ENCODE measurements at places on chromosomes 13 and 19.

DNA sequence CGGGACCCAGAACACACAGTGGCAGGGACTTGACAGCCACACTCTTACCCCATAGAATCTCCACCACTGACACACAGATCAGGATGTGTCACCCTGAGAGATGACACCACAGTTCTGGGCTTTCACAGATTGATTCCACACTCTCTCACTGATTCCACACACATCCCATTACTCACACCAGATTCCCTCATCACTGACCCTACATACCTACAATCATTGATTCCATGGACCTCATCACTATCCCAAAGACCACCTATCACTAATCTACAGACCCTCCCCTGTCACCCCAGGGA lies 57.6 kb upstream of the ZNF527 start:
- no peak for DNase-seq

- no peak for DNase-seq
Measured at GRCh38 chr19:7444042-7444441, 44.8 kb downstream of the PEX11G start.

DNA sequence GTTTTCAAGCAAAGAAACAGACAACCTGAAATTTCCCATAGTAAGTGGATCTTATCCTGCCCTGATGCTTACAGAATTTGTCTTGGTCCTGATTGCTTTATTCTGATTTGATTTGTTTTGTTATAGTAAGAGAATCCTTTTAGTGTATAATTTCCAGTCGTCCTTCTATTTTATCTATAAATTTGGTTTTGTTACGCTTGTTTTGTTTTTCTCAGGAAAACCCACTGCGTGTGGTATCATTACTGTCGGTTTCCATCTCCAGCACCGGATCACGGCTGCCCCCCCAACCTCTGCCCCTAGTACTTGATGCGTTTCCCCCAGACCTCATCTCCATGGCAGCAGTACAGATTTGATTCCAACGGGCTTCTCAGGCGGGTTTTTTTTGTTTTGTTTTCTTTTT lies 58.0 kb upstream of the PDCD5 start:
- no peak for DNase-seq

- DNase-seq: peak; percentile 12
Measured at GRCh38 chr13:81577601-81578195, 1236.8 kb upstream of the SPRY2 start.

DNA sequence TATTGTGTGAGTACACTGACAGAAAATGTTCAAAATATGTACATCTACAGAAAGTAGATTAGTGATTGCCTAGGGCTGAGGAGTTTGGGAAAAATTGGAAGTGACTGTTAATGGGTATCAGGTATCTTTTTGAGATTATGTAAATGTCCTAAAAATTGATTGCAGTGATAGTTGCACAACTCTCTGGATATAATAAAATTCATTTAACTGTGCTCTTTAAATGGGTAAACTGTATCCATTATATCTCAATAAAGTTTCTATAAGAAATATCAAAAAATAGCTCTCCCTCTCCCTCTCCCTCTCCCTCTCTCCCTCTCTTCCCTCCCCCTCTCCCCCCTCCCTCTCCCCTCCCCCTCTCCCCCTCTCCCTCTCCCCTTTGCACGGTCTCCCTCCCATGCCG lies 9.4 kb upstream of the ZNF227 start:
- DNase-seq: no peak

- peak; percentile 47 for DNase-seq
Measured at GRCh38 chr19:42606660-42607351, 12.1 kb upstream of the CEACAM8 start.

- DNase-seq: no peak
Measured at GRCh38 chr19:1758959-1759903, 5.9 kb downstream of the ONECUT3 start.

GRCh38 chr13:79500829-79501228 lies 19.9 kb downstream of the NDFIP2 start:
- no peak for DNase-seq

GRCh38 chr19:30864391-30865215 lies 484.6 kb downstream of the TSHZ3 start:
- DNase-seq: no peak

GRCh38 chr13:21616880-21617279 lies 12.9 kb upstream of the MICU2 start:
- DNase-seq: no peak

- peak; percentile 57 for DNase-seq
Measured at GRCh38 chr13:45086484-45086883, 33.8 kb upstream of the GTF2F2 start.

DNA sequence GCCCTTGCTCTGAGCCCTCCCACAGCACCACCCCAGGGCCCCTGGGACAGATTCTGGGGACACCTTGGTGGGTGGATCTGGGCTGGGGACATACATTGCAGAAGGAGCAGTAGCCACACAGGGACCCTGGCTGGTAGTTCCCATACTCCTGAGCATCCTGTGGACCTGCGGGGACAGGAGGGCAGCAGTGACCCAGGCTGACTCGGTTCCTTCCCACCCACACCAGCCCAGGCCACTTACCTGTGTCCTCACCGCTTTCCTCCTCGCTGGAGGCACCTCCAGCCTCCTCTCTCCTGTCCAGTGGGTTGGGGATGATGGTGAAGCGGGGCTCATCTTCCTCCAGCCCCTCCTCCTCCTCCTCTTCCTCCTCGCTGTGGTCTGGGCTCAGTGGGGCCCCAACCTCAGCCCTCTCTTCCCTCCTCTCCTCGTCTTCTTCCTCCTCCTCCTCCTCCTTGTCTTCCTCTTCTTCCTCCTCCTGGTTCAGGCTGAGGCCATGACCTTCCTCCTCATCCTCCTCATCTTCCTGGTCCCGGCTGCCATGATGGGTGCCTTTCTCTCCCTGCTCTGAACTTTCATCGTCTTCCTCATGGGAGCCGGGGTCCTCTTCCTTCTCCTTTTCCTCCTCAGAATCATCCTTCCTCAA lies 1.9 kb downstream of the HRC start:
- DNase-seq: no peak

DNA sequence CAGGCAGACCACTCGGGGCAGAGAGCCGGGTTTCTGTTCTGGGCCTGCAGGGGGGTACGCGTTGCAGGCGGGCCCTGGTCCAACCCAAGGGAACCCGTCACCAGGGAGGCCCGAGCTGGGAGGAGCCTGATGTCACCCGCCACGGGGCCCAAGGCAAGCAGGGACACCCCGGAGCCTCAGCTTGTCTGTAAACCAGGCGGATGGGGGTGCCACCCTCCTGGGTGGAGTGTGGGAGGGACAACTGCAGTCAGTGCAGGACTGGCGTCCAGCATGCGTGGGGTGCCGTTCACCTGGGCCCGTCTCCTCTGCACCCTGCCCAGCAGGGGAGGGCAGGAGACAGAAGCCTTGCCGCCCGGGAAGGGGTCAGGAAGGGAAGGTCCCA lies 7.0 kb downstream of the CACTIN start:
- no peak for DNase-seq

GRCh38 chr13:27774169-27774568 lies 18.1 kb upstream of the GSX1 start:
- no peak for DNase-seq

- no peak for DNase-seq
Measured at GRCh38 chr19:7962644-7963268, 19.3 kb upstream of the TIMM44 start.

DNA sequence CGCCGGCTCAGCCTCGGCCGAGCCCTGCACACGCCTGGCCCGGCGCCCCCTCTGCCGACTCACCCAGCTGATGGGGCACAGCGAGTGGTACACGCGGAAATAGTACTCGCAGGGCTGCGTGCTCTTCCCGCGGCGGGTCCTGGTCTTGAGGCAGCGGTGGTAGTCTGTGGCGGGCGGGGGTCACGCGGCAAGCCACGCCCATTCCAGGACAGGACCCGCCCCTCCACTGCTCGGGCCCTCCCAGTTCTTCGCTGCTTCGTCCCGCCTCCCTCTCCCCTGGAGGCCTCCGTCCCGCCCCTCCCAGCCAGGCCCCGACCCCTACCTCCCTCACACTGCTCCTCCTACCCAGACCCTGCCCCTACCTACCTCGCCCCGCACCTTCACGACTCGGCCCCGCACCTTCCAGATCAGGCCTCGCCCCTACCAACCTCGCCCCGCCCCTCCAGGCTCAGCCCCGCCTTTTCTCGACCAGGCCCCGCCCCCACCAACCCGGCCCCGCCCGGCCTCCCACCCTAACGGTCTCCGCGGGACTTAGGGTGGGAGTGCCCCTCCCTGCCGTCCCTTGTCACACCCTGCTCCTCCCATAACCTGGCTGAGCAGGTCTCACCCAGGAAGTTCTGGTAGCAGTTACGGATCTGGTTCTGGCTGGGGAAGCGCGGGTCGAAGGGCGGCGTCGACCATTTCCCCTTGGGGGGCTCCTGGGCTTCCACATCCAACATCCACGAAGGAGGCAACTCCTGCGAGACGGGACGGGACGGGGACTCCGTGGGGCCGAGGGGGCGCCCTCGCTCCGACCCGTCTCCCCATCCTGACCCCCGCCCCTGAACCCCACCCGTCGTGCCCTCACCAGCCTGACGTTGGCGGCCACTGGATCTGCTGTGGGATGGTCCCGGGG lies 469 bp downstream of the COX6B2 start:
- DNase-seq: peak; percentile 49

- no peak for DNase-seq
Measured at GRCh38 chr19:29001597-29002245, 211.2 kb downstream of the UQCRFS1 start.

- no peak for DNase-seq
Measured at GRCh38 chr13:108760541-108760940, 131.1 kb downstream of the MYO16 start.

- DNase-seq: no peak
Measured at GRCh38 chr19:1882089-1882785, 3.1 kb downstream of the ABHD17A start.

GRCh38 chr13:75796825-75797224 lies 160.7 kb downstream of the LMO7 start:
- no peak for DNase-seq

- DNase-seq: no peak
Measured at GRCh38 chr13:60274655-60275054, 110.9 kb upstream of the DIAPH3 start.

DNA sequence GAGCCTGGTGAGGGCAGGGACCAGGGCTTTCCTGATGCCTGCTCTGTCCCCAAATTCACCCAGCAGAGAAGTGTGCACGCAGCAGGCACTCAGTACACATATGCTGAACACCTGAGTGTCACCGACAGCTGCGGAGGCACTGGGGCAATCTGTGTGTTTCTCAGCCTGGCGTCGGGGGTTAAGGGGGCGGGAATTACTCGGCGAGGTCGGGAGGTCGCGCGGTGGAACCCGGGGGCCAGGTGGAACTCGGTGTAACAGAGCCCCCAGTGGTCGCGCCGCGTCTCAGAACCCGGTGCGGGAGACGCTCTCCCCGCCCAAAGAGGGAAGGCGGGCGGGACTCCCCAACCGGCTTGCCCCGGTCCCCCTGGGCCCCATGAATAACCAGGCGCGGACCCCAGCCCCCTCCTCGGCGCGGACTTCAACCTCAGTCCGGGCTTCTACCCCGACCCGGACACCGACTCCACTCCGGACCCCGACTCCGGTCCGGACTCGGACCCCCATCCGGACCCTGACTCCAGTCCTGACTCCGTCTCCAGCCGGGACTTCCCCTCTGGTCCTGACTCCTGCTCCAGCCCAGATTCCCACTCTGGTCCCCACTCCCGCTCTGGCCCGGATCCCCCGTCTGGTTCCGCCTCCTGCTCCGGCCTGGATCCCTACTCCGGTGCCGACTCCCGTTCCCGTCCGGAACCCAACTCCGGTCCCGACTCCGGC lies at the start of gene SELENOV:
Gene SELENOV, plus strand, starts transcription at position 300 of the 711 bp plus-strand sequence. Its CDS starts 74 bp downstream, at position 374.
- DNase-seq: no peak

GRCh38 chr13:85985797-85986196 lies 186.6 kb upstream of the SLITRK6 start:
- DNase-seq: peak; percentile 34

GRCh38 chr13:112253631-112254030 lies 122.5 kb upstream of the SPACA7 start:
- no peak for DNase-seq

DNA sequence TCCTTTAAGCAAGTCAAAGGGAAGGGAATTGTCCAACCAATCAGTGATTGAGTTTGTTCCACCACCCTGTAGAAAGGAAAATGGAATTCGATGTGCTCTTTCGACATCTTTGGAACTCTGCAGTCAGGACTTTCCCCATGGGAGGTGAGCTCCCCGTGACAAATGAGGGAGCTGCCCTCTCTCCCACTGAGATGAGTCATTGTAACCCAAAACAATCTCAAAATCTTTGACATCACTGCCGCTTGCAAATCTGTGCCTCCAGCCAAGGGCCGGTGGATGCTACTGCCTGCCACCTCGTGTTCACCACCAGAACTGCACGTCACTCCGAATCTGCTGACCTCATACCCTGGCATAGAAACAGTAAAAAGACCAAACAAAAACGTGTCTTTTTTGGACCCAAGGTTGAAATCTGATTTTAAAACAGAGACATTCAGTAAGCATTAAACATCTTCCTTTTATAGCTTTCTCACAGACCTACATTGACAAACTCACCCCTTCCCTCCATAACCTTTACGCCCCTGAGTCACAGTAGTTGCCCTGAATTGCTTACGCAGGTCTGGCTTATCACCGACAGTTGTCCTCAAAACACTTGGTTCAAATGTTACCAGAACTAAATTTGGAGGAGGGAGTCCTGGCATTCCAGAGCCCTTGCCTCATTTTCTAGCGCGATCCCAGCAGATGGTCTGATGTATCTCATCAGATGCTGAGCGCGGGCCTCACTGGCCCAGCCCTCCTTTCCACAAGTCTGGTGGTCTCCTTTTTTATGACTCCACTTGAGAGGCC lies 105.2 kb downstream of the COL4A2 start:
- peak; percentile 99 for DNase-seq

GRCh38 chr19:33471111-33471996 lies 50.2 kb downstream of the PEPD start:
- DNase-seq: no peak

- DNase-seq: no peak
Measured at GRCh38 chr13:88246239-88246638, 575.1 kb downstream of the SLITRK5 start.

DNA sequence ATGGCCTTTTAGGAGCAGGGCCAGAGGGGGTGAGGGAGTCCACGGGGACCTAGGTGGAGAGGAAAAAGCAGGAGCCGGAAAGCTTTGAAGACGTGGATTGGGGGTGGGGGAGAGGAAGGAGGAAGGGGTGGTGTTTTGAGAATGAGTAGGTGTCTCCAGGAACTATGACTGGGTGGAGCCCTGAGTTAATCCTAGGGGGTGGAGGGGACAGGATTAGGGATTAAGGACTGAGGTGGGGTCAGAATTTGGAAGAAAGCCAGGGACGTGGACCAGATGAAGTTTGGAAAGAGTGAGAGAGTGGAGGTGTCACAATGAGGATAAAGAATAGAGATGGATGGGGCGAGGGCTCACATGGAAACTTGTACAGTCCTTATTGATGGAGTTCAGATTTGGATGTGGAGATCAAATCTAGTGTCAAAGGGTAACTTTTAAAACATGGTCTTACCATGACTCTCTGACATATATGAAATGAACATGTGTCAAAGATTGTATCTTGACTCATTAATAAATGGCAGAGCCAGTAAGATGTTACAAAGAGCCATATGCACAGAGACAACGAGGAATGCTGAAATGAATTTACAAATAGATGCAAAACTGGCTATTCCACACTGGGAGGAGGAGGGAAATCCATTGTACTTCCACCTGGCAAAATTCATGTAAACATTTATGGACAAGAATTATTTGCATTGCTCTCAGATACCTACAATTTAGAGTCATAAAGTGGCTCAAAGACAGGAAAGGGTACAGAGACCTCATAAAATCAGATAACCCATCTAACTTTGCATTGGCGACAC lies 1.7 kb upstream of the KLK13 start:
- DNase-seq: no peak

Measured in iris pigment epithelial cell (primary cell).